ENCODE measurements at places on chromosomes 16 and 17.

DNA sequence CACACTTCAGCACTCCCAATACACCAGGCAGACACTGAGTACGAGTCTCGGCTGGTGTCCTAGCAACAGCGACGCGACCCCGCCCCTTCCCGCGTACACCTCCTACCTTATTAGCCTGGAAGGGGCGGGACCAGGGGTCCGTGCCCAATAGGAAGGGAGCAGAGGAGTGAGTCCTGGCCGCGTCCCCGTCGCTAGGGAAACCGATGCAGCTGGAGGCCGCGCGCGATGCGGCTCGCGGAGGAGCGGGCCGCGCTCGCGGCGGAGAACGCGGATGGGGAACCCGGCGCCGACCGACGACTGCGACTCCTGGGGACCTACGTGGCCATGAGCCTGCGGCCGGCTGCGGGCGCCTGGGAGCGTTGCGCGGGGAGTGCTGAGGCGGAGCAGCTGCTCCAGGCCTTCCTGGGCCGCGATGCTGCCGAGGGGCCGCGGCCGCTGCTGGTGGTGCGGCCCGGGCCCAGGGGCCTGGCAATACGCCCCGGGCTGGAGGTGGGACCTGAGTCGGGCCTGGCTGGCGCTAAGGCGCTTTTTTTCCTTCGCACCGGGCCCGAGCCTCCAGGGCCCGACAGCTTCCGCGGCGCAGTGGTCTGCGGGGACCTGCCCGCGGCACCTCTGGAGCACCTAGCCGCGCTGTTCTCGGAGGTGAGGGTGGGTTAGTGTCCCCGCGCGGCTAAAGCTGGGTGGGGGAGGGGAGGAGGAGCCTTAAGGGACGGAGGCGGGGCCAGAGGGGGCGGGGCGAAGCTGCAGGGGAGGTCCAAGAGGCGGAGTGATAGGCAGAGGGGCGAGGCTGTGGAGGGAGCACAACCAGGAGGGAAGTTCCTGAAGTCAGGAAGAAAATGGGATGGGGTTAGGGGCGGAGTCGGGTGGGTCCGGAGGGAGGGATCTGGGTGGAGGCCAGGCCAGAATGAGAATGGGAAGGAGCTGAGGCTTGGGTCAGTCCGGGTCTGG is at the start of gene DNAH9:
Gene DNAH9 (plus strand): TSS at position 197 of the 948 bp plus-strand sequence. CDS start 29 bp downstream, at position 226.
- no peak for DNase-seq

DNA sequence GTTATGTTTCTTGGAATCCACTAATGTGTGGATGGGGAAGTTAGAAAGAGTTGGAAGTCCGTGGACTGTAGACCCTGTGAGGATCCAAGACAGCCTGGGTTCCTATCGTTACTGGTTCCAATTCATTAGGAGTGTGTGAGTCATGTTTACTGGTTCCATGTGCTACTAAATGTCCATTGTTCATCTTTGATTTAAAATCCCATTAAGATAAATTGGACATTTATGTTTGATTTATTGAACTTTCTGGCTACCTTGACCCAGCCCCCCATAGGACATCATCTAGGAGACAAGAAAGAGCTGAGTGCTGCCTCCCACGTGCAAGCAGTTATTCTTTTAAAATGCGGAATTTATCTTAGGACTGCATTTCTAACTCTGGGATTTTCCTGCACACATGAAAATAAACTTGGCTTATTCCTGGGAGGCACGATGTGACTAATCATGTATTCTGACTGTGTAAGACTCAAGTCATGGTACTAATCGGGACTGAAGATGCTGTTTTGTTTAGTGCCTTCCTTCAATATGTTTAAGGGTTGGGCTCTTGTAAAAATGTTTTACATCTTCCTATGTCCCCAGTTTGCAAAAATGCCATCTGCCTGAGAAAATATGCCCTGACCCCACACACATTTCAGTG is 53.4 kb downstream of the RGS9 start:
- no peak for DNase-seq

DNA sequence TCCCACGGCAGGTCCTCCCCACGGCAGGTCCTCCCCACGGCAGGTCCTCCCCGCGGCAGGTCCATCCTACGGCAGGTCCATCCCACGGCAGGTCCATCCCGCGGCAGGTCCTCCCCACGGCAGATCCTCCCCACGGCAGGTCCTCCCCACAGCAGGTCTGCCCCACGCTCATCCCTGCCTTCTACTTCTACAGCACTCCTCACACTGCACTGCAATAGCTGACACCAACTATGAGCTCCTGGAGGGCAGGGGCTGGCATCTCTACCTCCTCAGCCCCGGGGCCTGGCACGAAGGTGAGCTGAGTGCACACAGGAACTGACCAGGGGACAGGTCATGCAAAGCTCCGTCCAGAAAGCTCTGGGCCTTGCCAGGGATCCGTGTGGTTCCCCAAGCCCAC is 45.3 kb downstream of the RPH3AL start:
- no peak for DNase-seq

- DNase-seq: no peak
Measured at GRCh38 chr16:22888791-22889190, 74.8 kb downstream of the HS3ST2 start.

DNA sequence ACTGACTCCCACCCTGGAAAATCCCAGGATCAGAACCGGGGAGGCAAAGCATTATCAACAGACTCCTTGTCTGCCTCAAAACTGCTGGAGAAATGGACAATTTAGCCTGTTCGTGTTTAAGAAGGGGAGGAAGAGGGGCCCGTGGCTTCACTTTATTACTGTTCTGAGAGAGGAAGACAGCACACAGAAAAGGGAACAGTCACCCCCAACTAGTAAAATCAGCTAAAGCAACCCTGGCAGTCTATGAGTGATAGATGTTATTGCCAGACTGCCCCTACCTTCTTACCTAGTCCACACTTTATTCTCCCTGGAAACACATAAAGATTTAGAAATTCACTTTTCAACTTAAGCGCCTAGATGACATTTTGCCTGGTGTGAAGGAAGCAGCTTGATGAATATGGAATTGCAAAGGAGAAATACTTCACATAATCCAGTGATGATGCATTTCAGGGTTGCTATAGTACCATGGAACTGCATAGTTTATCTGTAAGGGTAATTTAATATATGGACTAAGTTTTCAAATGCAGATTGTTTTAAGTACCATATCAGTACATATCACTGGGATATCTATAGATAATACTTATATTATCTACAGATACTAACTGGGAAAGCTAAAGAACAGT is 36.9 kb upstream of the TRAP1 start:
- DNase-seq: no peak

DNA sequence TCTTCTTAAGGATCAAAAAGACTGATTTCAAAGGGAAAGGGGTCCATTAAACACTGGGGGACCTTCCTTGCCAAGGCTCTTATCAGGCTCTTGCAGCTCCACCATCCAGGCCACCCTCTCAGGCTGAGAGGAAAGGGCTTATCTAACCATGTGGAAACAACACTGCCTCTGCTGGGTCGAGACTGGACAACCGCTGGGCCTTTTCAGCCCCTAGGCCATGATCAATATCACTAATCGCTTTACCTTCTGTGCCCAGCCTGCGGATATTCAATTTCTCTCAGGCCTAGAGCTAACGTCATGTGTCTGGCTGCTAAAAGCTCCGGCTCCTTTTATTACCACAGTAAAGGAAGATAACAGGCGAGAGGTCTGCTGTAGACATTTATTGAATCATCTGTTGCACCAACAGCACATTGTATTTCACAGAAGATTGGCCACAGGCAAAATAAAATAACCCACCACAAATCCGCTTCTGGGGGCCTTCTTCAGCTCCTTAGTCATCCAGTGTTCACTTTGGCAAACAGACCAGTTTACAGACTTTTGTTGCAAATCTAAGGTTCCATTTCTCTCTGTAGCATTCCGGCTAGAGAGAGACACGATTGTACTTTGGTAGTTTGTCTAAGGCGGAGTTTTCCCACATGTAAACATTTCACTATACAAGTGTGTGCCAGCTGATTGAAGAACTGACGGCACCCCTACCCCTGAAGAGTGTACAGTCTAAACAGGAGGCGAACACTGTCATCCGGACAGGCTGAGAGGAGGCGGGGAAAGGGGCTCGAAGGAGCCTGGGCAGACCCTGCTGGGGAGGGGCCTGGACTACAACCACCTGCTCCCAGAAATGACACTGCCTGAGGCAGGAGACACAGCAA is 13.9 kb downstream of the CYB561 start:
- DNase-seq: no peak

- DNase-seq: no peak
Measured at GRCh38 chr16:53084141-53084541, 29.4 kb downstream of the CHD9 start.

- no peak for DNase-seq
Measured at GRCh38 chr16:9826656-9827055, 355.6 kb downstream of the GRIN2A start.

GRCh38 chr17:48601539-48602425 is 3.0 kb downstream of the HOXB6 start:
- no peak for DNase-seq

DNA sequence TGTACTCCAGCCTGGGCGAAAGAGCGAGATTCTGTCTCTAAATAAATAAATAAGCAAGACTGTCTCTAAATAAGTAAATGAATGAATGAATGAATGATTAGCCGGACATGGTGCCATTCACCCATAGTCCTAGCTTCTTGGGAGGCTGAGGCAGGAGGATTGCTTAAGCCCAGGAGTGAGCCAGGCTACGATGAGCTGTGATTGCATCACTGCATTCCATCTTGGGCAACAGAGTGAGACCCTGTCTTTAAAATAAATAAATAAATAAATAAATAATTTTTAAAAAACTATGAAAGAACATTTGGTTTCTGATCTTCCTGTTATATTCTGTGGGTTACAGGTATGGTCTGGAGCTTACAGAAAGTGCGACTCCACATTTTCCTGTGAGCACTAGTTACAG is 65.0 kb downstream of the C17orf58 start:
- DNase-seq: no peak

DNA sequence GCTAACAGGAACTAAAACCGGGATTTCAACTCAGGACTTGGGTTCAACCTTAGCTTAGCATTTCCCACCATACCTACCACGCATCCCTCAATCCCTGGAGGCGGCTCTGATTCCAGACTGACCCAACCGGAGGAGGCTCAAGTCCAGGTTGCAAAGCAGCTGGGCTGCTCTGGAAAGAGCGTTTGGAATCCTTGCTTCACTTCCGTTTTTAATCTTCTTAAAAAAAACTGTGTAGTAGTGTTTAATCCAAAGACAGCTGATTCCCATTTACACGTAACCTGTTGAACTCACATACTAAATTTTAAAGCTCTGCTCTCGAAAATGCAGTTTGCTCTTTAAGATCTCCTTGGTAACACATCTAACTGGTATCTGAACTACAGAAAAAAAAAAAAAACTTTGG is 50.0 kb downstream of the NXN start:
- no peak for DNase-seq

GRCh38 chr17:29177871-29178749 is 2.1 kb downstream of the MYO18A start:
- DNase-seq: no peak

GRCh38 chr17:21140911-21141310 is 14.1 kb downstream of the DHRS7B start:
- DNase-seq: no peak

DNA sequence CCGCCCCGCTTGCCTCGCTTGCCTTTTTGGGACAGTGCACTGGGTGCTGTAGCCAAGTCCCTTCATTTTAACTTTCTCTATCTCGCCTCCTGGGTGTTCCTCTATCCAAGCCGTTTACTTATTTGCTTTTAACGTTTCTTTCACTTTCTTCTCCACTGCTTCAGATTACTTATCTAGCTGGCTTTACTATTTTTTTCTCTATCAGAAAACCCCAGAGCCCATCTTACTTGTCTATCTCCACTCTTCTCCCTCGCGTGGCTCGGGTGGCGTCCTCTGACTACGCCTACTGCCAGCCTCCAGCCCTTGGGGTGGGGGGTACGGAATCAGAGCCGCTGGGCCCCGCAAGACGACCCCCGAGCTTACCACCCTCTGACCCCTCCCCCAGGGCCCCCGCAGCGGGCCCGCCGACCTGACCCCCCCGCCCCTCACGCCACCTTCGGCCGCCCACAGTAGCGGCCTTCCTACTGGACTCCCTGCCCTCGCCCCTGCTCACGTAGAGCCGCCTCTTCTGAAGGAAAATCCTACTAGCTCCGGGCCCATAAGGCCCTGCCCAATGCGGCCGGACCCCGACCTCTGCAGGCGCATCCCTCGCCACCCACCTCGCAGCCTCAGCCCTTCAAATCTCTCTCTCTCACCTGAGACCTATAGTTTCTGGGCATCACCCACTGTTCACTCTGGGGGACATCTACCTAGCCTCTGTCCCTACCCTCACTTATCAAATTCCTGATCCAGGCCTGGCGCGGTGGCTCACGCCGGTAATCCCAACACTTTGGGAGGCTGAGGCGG is 1.0 kb upstream of the SLC12A4 start:
- DNase-seq: no peak

- no peak for DNase-seq
Measured at GRCh38 chr17:41415833-41416335, 8.5 kb downstream of the KRT37 start.

DNA sequence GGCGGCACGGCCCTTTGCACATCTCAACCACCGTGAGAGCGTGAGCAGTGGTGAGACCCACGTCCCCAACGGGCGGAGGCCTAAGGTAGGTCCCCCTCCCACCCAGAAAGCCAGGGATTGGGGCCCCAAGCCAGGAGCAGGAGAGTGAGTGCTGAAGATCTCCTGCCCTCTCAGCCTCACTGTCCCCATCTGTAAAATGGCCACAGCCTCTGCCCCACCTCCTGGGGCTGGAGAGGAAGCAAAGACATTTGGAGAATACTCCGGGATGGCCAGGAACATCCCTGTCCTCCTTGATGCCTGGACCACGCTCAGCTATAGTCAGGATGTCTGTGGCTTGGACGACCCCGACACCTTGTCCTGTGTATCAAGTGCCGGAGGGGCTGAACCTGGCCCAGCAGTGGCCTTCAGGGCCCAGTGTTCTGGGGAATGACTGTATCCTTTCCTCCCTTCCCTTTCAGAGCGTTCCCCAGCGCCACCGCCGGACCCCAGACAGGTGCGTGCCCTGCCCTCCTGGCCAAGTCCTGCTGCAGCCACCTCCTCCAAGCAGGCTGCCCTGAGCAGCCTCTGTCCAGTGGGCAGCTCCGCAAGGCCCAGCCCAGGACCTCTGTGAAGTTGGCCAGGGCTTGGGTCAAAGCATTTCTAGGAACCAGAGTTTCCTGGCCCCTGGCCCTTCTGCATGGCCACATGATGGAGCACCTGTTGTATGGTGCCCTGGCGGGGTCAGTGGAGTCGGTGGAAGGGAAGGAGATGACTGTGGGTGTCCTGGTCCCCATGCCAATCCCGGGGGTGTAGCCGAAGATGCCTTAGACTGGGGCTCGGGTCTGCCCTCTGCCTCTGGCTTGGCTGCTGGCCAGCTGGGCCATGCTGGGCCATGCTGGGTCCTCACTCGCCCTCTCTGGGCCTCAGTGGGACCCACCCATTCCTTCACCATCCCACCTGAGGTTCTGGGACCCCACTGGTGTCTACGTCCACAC is 38.4 kb downstream of the ADCY7 start:
- no peak for DNase-seq

GRCh38 chr16:68539711-68540239 is 684 bp downstream of the ZFP90 start:
- DNase-seq: no peak

GRCh38 chr17:32496395-32497073 is 9.7 kb downstream of the CDK5R1 start:
- no peak for DNase-seq

- no peak for DNase-seq
Measured at GRCh38 chr16:74466872-74467271, 45.6 kb upstream of the CLEC18B start.

- no peak for DNase-seq
Measured at GRCh38 chr16:50519001-50519400, 29.2 kb upstream of the NKD1 start.
